GM23338 (cell line): ENCODE measurements at places on chromosomes 4 and X. TPM values are rescaled to one million over a fixed set of nuclear protein-coding genes. Genes with fewer than 3 reads are reported as not detected.

Gene CLDN22
- total RNA-seq: not detected in 2 replicates

Gene NMU
- total RNA-seq: 40.2 and 47.5 TPM in 2 replicates

Gene ACSL1
- 11.0 and 13.1 TPM in 2 replicates for total RNA-seq

Gene KCNE5
- total RNA-seq: 5.1 and 6.2 TPM in 2 replicates

Gene TRIM60
- total RNA-seq: not detected in 2 replicates

Gene UGT2B11
- not detected in 2 replicates for total RNA-seq

Gene SPANXD
- not detected in 2 replicates for total RNA-seq

Gene PRAF2
- total RNA-seq: 6.3 and 7.7 TPM in 2 replicates

Gene ZNF732
- 41.6 and 49.2 TPM in 2 replicates for total RNA-seq

Gene SPATA4
- total RNA-seq: not detected in 2 replicates

Gene SLC6A14
- total RNA-seq: not detected in 2 replicates

Gene PRR32
- not detected in 2 replicates for total RNA-seq

Gene ELMOD2
- total RNA-seq: 22.7 and 28.9 TPM in 2 replicates

Gene GDPD2
- total RNA-seq: 10.3 and 11.3 TPM in 2 replicates

Gene TECRL
- not detected in 2 replicates for total RNA-seq

Gene DAPP1
- total RNA-seq: not detected in 2 replicates
